ENCODE measurements at places on chromosomes 1 and 21.

GRCh38 chr1:44497422-44498170, 92.5 kb downstream of the RNF220 start:
- DNase-seq = no peak

DNA sequence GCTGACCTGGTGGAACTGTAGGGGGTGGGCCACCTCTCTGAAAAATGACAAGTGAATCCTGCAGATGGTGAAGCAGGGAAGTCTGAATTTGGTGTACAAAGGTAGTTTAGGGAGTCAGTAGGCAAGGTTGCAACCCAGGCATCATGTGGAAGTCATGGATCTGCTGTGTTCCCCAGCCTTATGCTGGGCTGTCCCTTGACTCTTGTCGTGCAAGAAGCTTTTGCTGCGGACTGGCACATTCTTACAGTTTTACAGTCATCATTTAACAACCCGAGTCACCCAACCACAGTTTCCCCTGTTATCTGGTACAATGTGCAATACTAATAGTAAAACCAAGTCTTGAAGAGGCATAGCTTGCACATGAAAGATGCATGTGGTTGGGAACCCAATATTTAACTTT, 13.2 kb downstream of the RHOU start:
- DNase-seq = no peak

DNA sequence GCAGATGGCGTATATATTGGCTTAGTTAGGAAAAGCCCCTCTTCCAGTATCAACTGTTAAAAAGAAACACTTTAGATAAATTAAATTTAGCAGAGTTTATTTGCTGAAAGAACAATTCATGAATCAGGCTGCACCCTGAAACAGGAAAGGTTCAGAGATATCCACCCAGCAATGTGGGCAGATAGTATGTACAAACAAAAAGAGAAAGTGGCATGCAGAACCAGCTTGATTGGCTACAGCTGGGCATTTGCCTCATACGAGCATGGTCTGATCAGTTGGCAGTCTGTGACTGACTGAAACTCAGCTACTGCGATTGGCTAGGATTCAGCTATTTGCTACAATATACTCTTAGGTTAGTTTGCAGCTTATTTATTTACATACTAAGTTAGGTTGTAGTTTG, 98.2 kb downstream of the ZC3H11B start:
- no peak for DNase-seq

DNA sequence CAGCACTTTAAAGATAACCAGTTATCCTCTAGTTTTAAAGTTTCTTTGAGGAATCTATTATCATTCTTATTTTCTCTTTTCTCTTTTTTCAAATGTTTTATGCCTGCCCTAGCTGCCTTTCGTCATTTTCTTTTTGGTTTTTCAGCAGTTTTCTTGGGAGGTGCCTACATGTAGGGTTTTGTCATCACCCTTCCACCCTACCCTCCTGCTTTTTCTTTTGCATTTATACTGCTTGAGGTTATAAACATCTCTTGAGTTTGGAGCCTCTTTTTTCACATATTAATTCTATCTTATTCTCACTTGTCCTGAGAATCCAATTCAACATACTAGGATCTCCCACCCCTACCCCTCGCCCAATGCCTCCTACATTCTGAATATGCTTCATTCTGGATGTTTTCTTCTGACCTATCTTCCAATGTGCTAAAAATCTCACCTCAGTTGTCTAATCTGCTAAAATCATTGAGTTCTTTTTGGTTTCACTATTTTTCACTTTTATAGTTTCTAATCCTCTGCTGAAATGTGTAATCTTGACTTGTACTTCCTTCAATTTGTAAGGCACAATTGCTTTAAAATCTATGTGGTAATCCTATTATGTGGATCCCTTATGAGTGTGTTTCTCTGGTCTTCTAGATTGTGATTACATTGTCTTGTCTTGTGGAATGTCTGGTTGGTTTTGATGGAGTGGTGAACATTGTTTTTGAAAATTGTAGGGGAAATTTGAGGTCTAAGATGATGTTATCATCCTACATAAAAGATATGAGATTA, 38.7 kb downstream of the MIA3 start:
- DNase-seq = no peak

- no peak for DNase-seq
Measured at GRCh38 chr1:174920093-174920492, 79.7 kb upstream of the CACYBP start.

DNA sequence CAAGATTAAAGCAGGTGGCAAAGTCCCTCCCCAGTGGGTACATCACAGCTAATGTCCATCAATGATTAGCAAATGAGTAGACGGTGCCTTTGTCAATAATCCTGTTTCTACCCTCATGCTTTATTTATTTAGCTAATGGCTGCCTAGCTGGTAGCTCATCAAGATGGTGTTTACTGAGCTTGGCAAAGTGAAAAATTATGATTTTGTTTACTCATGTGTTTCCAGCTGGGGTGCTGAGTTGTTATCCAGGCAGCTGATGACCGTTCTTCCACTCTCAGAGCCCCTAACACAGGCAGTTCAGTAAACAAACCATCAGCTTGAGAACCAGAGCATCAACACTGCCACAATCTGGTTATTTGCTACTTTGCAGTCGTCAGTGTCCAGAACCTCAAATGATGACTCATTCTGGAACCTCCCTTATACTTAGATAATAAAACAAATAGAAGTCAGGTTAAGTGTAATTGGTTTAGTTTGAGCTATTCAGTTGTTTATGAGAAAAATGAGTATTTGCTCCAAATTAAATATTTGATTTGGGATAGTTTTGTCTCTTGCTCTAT, 163.9 kb downstream of the ST6GALNAC5 start:
- no peak for DNase-seq

GRCh38 chr1:12051361-12051760, 11.7 kb upstream of the TNFRSF8 start:
- no peak for DNase-seq

- no peak for DNase-seq
Measured at GRCh38 chr1:198544265-198544664, 3.8 kb upstream of the ATP6V1G3 start.

DNA sequence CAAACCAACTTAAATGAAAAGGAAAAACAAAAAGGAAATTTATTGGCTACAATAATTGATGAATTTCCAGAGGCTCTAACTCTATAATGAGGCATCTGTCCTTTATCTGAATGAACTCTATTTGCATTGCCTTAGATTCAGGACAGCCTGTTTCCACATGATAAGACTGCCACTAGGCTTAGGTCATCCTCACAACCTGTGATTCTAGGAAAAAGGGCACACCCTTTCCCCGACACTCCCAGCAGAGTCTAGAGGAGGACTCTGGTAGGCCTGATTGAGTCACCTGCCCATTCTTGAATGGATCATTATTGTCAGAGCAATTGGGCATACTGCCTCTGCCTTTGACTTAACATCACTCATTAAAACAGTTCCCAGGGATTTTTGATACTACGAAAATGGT, 262.8 kb downstream of the TPR start:
- no peak for DNase-seq

DNA sequence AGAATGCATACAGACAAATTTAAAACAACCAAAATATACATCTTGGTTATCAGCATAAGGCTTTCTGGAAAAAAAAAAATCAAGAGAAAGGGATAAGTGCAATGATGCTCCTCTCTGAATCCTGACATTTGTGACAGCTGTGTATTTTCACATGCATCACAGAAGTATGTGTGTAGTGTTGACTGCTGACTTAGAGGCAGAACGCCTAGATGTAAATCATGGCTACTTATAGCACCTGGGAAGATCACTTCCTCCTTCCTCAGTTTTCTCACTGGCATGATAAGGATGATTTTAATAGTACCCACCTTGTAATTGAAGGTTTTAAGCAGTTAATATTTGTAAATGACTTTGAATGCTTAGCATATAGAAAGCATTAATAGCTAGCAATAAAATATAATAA, 112.5 kb downstream of the MRPL39 start:
- DNase-seq = no peak

DNA sequence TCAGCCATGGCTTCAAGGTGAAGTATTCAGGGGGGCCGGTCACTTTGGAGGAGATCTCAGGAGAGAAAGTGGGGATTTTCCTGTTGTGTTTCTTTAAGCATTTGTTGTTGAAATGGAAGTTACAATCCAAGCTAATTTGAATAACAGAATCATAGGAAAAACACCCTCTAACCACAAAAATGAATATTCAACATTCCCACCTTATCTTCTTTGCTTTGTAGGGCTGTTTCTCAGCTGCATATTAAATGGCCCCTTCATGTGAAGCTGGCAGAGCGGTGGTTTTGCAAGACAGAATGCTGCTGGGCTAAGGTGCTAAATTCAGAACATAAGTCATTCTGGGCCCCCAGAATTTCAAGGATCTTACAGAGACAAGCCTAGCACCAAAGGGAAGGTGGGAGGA, 279.0 kb downstream of the RRAGC start:
- DNase-seq = no peak

- no peak for DNase-seq
Measured at GRCh38 chr1:56064705-56065104, 514.7 kb downstream of the PLPP3 start.

GRCh38 chr1:98706173-98706843, 44.8 kb downstream of the SNX7 start:
- no peak for DNase-seq

DNA sequence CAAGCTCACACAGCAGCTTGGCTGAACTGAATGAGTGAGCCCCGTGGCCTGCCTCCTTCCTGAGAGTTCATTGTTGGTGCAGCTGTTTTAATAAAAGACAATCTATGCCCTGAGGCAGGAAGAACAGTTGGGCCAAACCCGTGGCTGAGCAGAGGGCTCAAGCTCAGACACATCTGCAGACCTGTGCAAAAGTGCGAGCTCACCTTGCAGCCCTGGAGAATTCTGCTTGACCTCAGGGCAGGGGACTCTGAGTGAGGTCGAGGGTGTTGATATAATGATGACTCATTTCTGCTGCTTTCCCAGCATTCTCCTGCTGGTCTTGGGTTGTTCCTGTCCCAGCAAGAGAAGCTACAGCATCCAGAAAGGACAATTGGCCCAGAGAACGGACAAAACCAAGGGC, 61.0 kb downstream of the ATP5PO start:
- no peak for DNase-seq

- DNase-seq = no peak
Measured at GRCh38 chr1:6012529-6013318, 20.5 kb upstream of the NPHP4 start.

DNA sequence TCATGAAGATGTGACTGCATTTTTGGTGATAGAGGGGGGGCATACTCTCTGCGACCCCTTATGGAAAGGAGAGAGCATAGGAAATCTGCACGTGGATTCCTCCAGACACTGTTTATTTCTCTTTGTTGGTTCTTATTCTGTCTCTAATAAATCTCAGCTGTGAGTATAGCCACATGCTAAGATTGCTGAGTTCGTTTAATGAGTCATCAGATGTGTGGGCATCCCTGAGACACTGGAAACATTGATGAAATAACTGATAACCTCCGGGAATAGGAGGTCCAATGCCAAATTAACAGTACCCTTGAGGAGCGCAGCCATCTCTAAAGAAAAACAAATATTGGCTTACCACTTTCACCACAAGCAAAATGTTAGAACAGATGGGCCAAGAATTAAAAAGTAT, 880.2 kb upstream of the NEGR1 start:
- DNase-seq = no peak

DNA sequence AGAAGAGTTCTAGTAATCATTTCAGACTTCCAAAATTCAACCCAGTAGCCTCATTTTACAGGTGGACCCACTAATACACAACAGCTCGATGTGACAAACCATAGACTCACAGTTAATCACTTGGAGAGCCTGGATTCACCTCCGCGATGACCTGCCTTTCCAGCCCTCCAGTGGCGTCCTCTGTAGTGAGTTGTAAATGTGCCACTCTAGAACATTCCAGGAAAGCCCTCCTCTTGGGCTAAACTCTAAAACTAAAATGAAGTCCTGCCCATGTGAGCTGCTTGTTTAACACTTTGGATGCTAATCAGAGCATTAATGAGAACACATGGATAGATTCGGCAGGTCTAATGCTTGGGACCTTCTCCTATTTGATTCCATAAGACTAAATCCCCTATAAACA, 140.7 kb downstream of the DHRS3 start:
- DNase-seq = no peak

DNA sequence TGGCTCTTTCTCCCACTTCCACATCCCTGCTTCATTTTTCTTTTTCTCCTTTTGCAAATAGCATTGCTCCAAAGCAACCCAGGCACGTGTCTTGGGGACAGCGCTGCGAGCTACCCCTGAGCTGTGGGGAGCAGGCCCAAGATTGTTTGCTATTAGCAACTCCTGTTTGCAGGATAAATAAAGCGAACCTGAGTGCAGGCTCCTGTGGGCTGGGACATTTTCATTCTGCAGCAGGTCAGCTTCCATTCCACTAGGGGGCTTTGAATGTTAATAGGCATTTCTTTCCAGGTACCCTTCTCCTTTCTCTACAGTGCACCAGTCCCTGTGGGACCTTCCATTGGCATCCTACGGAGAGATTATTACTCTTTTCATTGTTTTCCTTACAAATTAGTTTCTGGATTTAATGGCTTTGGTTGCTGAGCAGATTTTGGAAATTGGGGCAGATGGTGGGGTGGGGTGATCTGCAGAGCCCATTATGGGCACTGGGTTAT, 54.0 kb downstream of the OLFML3 start:
- no peak for DNase-seq

GRCh38 chr1:37764414-37764825, 500 bp downstream of the EPHA10 start:
- DNase-seq = no peak

GRCh38 chr21:34559089-34559631, 47.1 kb upstream of the KCNE1 start:
- no peak for DNase-seq

DNA sequence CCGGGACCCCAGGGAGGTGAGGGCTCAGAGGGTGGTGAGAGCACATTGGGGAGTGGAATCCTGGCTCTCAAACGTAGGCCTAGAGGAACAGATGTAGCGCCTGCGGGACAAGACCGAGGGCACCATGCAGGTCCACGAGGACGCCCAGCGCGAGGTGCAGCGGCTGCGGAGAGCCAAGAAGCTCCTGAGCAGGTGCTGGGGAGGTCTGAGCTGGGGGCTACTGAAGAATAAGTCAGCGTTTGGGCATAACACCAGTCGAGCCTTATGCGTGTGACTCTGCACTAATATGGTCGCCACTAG, 2.6 kb upstream of the NBPF3 start:
- DNase-seq = no peak

DNA sequence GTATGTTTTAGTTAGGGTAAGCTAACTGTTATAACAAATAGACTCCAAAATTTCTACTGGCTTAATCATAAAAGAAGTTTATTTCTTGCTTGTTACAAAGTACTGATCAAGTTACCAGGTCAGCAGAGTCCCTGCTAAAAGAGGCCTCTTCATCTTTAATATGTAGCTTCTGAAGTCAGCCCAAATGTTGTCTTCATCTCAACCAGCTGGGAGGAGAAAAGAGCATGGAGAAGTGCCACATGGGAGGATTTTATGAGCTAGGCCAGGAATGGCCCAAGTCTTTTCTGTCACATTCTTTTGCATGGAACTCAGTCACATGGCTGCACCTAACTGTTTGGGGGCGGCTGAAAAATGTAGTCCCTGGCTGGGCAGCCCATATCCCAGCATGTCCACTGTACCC, 63.2 kb upstream of the APOBEC4 start:
- DNase-seq = no peak
